Glomerular endothelial cell (primary cell): ENCODE measurements at places on chromosomes 16 and 17. TPM values are rescaled to one million over a fixed set of nuclear protein-coding genes. Genes with fewer than 3 reads are reported as not detected.
A peak's percentile ranks its signal among the peaks of the same experiment; 100 is the strongest.

Gene CTRB1
- total RNA-seq = not detected in 2 replicates

DNA sequence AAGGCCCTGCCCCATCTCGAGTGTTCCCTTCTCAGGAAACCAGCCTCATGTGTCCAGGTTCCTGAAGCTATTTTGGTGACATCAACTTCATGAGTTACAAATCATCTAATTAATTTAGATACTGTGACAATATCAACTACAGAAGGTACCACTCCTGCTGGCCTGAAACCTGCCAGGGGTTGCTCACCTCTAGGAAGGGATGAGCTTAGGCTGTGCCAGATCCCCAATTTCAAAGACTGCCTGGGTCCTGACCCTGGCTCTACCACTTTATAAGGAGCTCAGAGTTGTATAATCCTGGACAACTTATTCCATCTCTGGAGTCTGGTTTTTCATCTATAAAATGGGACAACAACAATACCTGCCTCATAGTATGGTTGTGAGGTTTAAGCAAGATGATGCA lies 5.2 kb downstream of the C16orf78 start:
- DNase-seq = no peak

DNA sequence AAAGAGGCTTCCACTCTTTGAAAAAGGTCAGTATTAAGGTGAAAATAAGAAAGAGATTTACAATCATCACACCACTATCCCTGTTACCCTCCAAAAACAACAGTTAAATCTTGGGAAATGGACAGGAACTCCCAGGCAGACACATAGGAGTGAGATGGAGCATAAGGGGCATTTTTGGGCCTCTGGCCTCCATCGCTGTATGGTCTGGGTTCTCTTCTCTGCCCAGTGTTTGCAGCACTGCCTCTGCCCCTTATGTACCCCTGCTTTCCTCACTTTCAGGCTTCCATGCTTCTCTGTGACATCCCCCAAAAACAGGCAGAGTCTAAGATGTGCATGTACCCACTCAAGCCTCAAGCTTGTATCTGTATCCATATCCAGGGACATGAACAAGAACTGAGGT lies 630 bp upstream of the HOXB2 start:
- no peak for DNase-seq

DNA sequence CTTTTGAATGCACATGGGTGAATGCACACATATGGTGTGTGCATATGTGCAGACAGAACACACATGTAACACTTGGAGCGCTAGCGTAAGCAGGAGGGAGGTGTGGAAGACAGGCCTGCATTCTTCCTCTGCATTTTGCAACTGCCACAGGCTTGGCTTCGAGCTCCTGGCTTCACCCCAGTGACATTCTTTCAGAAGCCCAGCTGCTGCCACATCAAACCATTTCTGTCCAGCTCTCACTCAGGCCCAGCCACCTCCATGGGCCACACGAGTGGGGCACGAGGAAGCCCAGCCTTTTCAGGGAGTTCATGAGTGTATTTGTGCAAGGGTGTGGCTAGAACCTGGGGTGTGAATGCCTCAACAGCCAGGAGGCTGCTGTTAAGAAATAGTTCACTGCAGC lies 18.8 kb downstream of the LGALS3BP start:
- no peak for DNase-seq

Gene GRN
- total RNA-seq = 1,120 and 1,192 TPM in 2 replicates

GRCh38 chr16:71555230-71555891 lies 21.5 kb downstream of the TAT start:
- no peak for DNase-seq

GRCh38 chr17:31052187-31052889 lies 42.4 kb upstream of the NF1 start:
- DNase-seq = no peak

DNA sequence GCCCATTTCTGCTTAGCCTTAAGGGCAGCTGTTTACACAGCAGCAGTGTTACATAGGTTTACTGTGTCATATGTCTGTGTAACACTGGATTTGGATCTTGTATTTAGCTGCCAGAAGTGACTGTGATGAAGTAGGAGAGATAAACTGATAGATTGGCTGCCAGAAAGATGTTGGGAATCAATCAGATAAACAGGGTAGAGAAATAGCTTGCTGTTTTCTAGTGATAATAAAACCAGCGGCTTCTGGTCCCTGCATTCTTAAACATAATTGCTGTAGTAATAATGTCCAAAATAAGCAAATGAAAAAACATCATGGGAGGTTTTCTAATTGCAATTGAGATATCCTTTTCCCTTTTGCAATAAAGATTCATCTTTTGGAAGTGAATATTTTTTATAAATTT lies 68.7 kb downstream of the AATF start:
- no peak for DNase-seq

- DNase-seq = no peak
These were observed 28.0 kb downstream of the ARHGAP23 start for GRCh38 chr17:38456031-38456815.

Gene TAC4
- not detected in 2 replicates for total RNA-seq

GRCh38 chr17:77498091-77498741 lies 357.4 kb downstream of the SEC14L1 start:
- no peak for DNase-seq

- DNase-seq = no peak
These were observed 160.1 kb upstream of the IRX3 start for GRCh38 chr16:54446639-54447038.

GRCh38 chr17:65185668-65186382 lies 48.7 kb downstream of the RGS9 start:
- DNase-seq = no peak

DNA sequence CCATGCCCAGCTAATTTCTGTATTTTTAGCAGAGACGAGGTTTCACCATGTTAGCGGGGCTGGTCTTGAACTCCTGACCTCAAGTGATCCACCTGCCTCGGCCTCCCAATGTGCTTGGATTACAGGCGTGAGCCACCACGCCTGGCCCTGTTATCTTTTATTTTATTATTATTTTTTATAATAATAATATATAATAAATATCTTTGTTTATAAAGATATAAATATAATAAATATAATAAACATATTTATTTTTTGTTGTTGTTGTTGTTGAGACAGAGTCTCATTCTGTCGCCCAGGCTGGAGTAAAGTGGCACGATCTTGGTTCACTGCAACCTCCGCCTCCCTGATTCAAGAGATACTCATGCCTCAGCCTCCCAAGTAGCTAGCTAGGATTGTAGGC lies 7.0 kb upstream of the RNF157 start:
- no peak for DNase-seq

GRCh38 chr16:7967996-7968509 lies 622.3 kb downstream of the TMEM114 start:
- DNase-seq = no peak

DNA sequence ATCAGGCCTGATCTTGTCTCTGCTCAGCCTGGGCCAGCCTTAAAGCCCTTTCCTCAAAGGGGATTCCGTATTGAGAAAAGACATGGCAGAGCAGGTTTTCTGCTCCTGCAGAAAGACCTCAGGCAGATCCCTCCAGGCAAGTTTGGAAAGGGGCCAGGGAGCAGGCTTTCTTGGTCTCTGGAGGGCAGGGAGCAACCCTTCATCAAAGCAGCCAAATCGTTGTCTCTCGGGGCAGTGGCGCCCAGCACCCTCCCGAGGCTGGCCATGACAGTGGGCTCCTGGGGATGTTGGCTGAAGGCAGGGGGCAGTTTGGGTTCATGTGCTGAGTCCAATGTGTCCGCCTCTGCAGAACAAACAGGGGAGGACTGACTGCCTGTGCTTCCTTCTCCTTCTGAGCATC lies 168.4 kb upstream of the WSCD1 start:
- no peak for DNase-seq

DNA sequence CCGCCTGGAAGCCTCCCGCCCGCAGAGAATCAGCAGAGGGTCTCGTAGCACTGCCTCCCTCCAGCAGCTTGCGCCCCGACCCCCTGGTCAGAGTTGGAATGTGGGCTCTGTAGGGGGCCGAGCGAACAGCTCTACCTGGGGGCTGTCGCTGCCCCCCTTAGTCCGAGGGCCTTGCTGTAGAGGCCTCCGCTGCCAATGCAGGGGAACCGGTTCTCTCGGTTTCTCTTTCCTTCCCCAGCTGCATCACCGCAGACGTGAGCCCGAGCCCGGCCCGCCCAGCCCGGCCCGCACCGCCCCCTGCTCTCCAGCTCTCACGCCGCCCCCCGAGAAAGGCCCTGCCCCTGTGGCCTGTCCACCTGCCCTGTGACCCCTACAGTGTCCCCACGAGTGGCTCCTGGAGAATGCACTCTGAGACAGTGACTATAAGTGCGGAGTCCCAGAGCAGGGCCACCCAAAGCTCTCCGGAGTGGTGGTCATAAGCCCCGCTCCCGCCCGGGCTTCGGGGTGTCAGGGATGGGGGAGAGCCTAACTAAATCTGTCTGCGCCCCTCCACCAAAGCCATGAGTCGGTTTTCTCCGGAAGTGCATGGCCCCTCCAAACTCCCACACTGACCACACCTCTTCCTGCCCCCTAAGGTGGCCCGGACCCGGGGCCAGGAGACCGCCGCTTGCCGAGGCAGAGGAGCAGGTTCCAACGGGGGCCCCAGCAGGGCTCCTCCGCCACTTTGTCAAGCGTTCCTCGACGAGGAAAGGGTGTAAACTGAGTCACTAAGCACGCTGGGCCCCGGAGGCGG lies 1.7 kb downstream of the ARHGAP27 start:
- DNase-seq = no peak

Gene KRT33B
- total RNA-seq = not detected in 2 replicates

GRCh38 chr17:59439262-59439661 lies 107.8 kb downstream of the YPEL2 start:
- DNase-seq = no peak

DNA sequence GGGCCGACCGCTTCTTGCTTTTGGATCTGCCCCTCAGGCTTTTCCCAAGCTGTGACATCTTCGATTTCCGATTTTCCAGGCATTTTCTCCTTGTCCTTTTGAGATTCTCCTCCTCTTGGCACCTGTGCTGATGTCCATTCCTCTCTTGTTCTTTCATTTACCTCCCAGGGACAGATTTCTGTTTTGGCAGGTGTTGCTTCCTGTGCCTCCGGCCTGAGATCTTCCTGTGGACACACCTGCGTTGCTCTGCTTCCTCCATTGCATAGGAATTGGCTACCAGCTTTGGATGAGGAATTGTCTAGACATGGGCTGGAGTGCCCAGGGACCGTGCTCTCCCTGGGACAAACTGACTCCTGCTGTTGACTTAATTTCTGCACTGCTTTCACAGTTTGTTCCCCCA lies 15.1 kb downstream of the GPR179 start:
- DNase-seq = no peak

Gene TPPP3
- 3.2 TPM in 1 of 2 replicates, not detected in the other for total RNA-seq

- DNase-seq = no peak
These were observed 390 bp downstream of the FOXL1 start for GRCh38 chr16:86578611-86579267.

Gene KRTAP1-3
- total RNA-seq = not detected in 2 replicates

Gene TP53TG3C
- not detected in 2 replicates for total RNA-seq

DNA sequence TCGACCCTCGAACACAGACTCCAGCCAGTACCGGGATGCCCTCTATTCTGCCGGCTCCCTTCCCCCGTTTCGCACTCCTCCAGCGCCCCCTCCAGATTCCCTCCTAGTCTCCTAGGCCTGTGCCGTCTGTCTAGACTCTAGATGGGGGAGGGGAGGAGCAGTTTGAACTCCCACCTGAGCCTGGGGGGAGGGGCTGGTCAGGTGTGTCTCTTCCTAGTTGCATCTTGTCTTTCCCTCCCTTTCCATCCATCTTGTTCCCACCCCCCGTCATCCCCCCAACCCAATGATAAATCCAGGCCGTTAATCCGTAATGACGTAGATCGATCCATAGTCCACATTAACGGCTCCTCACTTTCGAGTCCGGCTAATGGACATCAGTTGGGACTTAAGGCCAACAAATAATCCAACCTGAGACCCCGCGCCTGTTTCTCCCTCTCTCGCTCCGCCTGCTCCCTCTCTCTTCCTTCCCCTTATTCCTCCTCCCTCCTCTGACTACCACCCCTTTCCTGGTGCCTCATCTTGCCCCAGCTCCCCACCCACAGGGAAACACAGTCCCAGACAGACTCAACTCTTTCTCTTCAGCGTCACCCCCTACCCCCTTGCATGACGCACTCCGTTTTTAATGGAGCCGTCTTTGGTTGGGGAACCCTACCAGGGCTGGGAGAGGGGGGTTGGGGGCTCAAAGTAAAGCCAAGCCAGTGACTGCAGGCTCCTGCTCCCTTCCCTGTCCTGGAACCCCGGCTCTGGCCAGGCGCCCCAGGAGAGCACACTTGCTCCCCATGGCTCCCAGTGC lies 3.4 kb upstream of the HOXB5 start:
- DNase-seq = no peak

DNA sequence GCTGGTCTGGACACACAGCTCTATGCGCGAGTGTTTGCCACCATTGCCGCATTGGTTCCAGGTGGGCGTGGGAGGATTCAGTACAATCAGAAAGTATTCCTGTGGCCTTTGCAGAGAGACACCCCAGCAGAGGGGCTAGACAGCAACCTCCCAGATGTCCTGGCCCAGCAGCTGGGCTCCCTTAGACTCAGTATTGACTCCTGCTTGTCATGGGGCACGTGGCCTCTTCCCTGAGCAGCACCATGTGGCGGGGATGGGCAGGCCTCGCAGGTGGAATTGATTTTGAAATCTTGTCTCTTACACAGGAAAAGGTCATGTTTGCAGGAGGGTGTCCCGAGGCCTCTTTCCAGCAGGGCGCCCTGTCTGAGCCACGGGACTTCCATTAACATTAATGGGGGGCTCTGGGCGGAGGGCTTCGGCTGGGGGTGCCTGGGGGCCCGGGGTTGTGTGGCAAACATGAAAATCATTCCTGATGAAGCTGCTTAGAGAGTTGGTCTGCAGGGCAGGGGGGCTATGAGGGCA lies 96.4 kb downstream of the C16orf78 start:
- no peak for DNase-seq

GRCh38 chr17:63542942-63543821 lies 7.1 kb upstream of the DCAF7 start:
- DNase-seq = no peak

Gene HS3ST2
- total RNA-seq = not detected in 2 replicates

Gene MT1E
- 15.1 and 105 TPM in 2 replicates for total RNA-seq

Gene RASD1
- 2.9 and 5.2 TPM in 2 replicates for total RNA-seq

Gene SLX4
- total RNA-seq = 4.1 and 6.5 TPM in 2 replicates

- DNase-seq = no peak
These were observed 318.3 kb downstream of the SLC39A11 start for GRCh38 chr17:72774236-72774635.

DNA sequence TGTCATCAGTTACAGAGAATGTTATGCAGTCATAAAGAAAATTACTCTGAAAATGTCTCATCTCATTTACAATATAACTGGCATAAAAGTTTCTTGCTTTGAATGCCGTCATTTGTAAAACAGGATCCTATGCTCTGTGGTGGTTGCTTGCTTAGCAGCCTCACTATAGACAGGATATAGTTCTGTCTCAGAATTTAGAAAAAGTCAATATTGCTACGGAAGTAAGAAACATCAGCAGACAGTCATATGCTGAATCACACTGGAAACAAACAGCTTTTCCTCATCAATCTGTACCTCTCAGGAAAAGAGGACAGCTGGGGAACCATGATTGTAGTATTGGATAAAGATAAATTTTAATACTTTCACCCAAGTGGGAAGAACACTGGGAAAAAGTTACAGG lies 105.5 kb downstream of the MYO1D start:
- peak; percentile 65 for DNase-seq

Gene GALR2
- not detected in 2 replicates for total RNA-seq

DNA sequence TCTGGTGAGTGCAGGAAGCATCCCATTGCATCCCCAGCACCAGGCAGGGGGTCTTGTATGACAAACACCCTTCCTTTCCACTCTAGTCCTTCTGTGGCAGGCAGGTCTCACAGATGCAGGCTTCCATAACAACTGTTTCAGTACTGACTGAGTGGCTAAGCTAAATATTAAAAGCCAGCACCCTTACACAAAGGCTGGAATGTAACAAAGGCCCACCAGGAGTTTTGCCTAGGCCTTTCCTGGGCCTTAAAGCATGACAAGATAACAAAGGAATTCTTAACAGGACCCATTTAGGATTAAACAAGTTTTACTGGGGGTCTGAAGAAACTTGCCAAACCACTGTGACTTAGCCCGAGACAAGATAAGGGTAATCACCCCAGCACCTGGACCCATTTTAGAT lies 228.9 kb upstream of the RPL38 start:
- DNase-seq = no peak
